ENCODE measurements at places on chromosomes 2 and 18. TPM values are rescaled to one million over a fixed set of nuclear protein-coding genes. Genes with fewer than 3 reads are reported as not detected.

DNA sequence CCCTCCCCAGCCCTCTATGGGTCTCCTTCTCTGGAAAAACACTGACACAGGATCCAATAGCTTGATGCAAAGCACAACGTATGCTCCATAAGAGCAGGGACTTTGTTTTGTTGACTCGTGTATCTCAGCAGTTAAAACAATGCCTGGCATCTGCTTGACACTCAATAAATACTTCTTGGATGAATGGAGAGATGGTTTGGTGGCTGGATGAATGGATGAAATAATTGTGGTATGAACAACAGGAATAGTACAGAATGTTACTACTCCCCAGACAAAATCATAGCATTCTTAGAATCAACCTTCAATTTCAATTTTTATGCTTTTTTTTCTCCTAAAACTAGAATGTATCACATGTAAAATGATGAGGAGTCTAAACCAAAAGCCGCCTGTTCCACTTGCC lies 57.4 kb downstream of the KCNE4 start:
- DNase-seq = no peak

DNA sequence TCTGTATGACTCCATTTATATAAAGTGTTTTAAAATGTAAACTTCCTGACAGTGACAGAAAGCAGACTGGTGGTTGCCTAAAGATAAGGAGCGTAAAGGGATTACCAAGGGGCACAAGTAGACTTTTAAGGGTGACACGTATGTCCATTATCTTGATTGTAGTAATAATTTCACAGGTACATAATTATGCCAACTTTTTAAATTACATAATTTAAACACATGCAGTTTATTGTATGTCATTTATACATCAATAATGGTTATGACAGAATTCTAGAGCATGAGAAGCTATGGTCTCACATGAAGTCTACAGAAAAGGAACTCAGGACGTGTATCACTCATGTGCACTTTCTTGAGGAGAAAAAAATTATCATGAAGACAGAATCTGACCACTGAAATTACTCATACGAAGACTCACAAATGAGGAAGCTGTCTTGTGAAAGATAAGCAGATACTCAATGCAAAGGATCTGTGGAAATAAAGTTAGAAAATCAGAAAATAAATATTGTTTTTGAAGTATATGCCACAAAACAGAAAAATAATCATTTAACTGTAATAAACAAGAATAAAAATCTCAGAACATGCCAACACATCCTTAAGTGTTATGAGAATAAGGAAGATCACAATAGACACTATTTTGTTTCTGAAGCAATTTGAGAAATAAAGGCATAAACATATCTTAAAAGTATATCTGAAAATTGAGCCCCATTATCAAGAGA lies 84.4 kb downstream of the TMEM131 start:
- no peak for DNase-seq

GRCh38 chr2:100957996-100958653 lies 44.0 kb upstream of the RPL31 start:
- peak; percentile 98 for DNase-seq

- no peak for DNase-seq
Observed at GRCh38 chr2:19033240-19033639, 325.2 kb downstream of the OSR1 start.

The ACOXL gene
- total RNA-seq = not detected
